ENCODE measurements at places on chromosomes 2 and 18. TPM values are rescaled to one million over a fixed set of nuclear protein-coding genes. Genes with fewer than 3 reads are reported as not detected.
A peak's percentile ranks its signal among the peaks of the same experiment; 100 is the strongest.

The MEIS1 gene
- not detected for total RNA-seq

The FBXO48 gene
- total RNA-seq, result 3.7 TPM

The DRC1 gene
- total RNA-seq, result not detected

The SPATA3 gene
- total RNA-seq, result 2.3 TPM

The MC5R gene
- total RNA-seq, result not detected

The RAX gene
- total RNA-seq, result not detected

The PAX3 gene
- not detected for total RNA-seq

The TP53I3 gene
- 1.8 TPM for total RNA-seq

The SIX2 gene
- total RNA-seq, result not detected

The TXNDC2 gene
- not detected for total RNA-seq

The SP110 gene
- 128 TPM for total RNA-seq

The KCNK3 gene
- not detected for total RNA-seq

The GLI2 gene
- total RNA-seq, result not detected

The GAD1 gene
- total RNA-seq, result 17.8 TPM

The ALPI gene
- total RNA-seq, result not detected

- DNase-seq, result no peak
These were observed 139.4 kb downstream of the CYRIA start for GRCh38 chr2:16526193-16526592.

DNA sequence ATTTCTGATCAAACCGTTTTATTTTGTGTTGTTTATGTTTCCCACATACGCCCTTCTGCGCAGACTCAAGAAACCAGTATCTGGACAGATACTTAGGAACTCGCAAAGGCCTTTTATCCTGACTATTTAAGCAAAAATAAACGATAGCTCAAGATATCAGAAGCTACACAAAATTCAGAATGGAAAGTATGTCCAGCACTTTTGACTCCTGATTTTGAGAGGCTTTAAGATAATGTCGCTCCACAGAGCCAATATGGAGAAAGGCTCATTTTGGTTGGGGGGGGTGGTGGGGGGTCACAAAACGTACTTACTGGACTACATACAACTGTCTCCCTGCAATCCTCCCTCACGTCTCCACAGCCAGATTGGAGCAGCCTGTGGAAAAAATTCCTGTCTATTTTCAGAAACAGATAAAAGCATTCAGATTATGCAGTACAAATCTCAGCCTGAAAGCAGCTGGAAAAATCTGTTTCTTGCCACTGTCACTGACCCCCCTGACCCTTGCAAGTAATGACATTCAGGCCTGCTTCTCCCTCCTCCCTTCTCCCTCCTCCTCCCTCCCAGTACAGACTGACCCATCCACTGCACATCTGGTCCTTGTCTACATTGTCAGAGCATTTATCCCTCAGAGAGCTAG is 34.9 kb upstream of the LCLAT1 start:
- DNase-seq, result no peak

DNA sequence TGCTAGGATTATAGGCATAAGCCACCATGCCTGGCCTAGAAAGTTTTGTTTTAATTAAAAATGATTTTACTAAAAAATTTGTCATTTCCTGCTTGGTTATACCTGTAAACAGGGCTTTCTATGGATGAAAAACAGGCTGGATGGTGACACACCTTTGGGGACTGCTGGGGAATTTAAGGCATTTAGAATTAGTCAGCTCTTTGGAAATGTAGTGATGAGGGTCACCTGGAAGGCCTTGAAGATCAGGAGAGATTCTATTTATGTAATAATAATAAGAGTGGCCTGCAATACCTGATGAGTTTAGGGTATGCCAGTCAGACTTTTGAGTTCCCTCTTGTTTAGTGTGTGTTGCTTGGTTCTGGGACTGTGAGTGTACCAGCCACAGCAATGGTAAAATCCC is 51.1 kb downstream of the RALBP1 start:
- DNase-seq, result no peak

- DNase-seq, result no peak
These were observed 49.7 kb upstream of the CCDC85A start for GRCh38 chr2:56133931-56134629.

- peak; percentile 5 for DNase-seq
These were observed 1.1 kb upstream of the LIPG start for GRCh38 chr18:49560624-49561288.

- no peak for DNase-seq
These were observed 231.5 kb downstream of the LPIN1 start for GRCh38 chr2:11977766-11978524.

DNA sequence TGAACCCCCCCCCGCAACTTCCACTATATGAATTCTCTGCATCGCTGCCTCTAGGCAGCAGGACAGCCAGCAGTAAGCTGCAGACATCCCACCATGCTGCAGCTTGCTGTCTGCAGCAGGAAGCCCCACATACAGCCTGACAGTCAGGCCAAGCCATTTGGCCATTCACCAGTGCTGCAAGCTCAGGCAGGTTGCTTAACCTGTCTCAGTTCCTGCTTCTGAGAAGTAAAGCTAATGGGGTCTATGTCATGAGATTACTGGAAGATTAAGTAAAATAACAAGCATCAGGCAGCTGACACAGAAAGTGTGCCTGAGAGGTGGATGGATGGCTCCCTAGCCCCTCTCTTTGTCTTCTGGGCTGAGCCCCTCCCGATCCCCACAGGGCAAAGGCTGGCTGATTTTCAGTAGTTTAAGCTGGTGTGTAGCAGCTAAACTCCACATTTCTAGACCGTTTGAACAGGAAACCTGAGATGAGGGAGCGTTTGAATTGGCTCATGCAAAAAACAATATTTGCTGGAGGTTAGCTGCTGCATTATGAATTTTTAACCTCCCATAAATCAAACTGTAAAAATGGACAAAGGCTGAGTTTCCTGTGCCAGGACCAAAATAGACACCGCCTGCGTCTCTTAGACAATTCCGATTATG is 193.8 kb upstream of the ARL4C start:
- no peak for DNase-seq

DNA sequence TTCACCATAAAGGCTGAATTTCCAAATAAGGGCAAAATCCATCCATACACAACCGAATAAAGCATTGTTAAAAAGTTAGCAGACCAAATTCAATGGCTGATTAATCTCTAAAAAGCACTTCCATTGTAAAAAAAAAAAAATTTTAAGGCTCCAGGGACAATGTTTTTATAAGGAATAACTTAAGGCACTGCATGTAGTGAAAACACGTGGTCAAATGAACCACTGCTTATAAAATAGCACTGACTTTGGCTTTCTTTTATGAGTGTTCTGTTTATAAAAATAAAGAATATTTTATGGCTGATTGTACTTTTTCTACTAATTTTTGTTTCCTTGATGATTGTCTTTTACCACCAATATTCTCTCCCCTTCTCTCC is 409.3 kb upstream of the KCNH7 start:
- DNase-seq, result no peak

DNA sequence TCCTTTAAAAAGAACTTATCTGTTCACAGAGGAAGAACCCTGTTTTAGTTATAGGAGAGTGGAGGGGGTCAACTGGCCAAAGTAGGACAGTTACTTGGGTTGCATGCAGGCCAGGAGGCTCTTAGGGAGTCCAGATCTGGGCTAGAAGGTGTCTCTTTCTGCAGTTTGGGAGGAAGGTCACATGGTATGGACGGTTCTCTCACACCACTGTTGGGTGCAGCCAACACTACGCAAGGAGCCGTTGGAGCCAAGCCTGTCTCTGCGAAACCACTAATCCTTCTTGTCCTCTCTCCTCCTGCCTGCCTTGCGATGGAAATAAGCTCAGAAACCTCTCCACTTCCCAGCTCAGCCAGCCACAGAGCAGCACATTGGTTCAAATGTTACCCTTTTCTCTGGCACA is 105.9 kb upstream of the TGFA start:
- no peak for DNase-seq

DNA sequence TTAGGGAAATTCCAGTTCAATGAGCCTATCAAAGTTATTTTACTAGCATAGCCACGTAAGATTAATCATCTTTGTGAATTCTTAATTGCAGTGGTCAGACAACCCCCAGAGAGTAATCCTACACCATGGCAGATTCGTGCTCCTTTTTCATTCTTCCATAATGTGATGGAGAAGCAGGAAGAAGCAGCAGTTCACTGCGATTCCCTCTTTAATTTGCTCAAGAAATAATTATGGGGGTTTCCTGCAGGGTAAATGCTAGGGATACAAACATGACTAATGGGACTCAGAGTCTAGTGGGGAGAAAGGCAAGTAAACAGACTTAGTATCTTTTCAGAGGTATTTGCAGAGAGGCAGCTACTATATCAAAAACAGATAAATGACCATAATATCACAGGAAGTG is 175.8 kb upstream of the HNRNPA3 start:
- DNase-seq, result no peak

DNA sequence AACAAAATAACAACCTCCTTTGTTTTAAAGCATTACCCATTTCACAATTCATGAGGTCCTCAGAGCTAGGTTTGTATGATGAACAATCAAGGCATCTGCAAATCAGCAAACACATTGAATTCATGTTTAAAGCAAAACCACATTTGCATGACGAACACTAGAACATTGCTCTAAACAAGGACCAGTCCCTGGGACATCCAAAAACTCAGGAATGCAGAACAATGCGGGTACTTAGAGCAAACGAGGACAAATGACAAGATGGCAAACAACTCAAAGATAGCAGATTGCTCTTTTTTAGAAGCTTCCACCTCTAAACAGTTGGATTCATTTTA is 45.7 kb upstream of the RALBP1 start:
- no peak for DNase-seq

GRCh38 chr2:109045505-109045904 is 56.5 kb upstream of the EDAR start:
- DNase-seq, result no peak

DNA sequence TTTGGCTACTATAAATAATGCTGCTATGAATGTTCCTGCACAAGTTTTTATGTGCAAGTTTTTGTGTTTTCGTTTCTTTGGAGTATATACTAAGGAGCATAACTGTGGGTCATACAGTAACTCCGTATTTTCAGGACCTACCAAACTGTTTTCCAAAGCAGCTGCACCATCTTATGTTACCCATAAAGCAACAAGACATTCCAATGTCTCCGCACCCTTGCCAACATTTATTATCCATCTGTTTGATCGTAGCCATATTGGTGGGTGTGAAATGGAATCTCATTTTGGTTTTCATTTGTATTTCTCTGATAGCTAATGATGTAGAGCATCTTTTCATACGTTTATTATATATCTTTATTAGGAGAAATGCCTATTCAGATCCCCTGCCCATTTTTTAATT is 13.8 kb downstream of the TMEM131 start:
- DNase-seq, result no peak

GRCh38 chr2:137220438-137220993 is 455.2 kb downstream of the THSD7B start:
- DNase-seq, result no peak

GRCh38 chr2:133993160-133993559 is 260.7 kb upstream of the MGAT5 start:
- DNase-seq, result no peak

DNA sequence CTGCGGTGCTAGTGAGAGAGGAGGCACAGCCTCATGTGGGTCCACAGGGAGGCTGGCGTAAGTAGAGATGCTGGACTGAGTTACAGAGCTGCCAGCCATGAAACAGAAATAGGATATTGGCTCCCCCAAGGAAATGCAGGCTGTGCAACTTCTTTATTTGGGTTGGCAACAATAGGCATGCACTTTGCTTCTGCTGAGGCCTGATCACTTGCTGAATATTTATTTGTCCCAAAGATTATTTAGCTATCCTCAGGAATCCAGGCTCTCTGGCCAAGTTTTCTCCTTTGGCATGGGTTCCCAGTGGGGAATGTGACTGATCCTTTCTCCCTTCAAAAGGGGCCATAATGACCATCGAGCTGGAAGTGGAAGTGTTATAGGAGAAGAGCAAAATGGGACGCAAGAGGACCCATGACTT is 60.0 kb downstream of the MAPK4 start:
- no peak for DNase-seq

- no peak for DNase-seq
These were observed 54.8 kb downstream of the AP1S3 start for GRCh38 chr2:223782629-223783028.

GRCh38 chr2:55672630-55673029 is 21.0 kb downstream of the PNPT1 start:
- no peak for DNase-seq

DNA sequence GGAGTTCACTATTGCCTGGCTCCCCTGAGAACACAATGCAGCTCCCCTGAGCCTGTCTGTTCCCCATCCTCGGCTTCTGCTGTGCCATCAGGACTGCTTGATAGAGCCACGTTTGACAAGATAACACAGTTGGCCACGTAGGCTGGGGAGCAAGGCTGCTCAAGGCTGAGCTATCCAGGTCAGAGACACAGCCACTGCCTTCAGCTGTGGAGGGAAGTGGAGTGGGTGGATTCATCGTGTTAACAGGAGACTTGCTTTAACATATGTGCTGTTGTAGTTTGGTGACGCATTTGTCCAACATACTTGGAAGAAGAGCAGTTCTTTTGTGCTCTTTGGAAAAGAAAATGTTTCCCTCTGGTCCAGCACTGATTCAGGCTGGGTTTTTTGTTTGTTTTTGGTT is 68.8 kb downstream of the WDSUB1 start:
- DNase-seq, result no peak

GRCh38 chr2:72974436-72974754 is 57.1 kb downstream of the EMX1 start:
- DNase-seq, result no peak

GRCh38 chr2:118118479-118118878 is 30.2 kb downstream of the INSIG2 start:
- DNase-seq, result no peak

GRCh38 chr18:78891185-78891762 is 88.3 kb upstream of the SALL3 start:
- no peak for DNase-seq

DNA sequence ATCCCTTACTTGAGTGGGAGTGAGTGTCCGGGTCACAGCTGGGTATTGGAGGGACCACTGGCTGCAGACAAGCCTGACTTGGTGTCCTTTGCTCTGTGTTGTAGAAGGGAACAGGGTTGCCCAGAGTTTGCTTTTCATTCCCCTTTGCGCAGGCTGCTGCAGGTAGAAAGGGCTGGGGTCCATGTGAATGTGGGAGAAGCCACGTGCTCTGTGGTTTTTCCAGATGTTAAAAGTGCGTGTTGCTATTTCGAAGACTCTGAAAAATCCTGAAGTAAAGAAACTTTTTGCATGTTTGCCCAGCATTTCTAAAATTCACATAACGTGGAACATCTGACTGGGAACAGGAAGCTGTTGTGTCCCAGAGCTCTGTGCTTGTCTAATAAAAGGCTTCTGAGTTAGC is 28.8 kb downstream of the GLI2 start:
- DNase-seq, result no peak

- no peak for DNase-seq
These were observed 198.5 kb downstream of the OTX1 start for GRCh38 chr2:63249161-63249560.

GRCh38 chr2:160005476-160005875 is 56.9 kb downstream of the PLA2R1 start:
- no peak for DNase-seq

GRCh38 chr2:160076241-160076640 is 13.8 kb upstream of the PLA2R1 start:
- no peak for DNase-seq
